ENCODE measurements at places on chromosomes 13 and 19.

DNA sequence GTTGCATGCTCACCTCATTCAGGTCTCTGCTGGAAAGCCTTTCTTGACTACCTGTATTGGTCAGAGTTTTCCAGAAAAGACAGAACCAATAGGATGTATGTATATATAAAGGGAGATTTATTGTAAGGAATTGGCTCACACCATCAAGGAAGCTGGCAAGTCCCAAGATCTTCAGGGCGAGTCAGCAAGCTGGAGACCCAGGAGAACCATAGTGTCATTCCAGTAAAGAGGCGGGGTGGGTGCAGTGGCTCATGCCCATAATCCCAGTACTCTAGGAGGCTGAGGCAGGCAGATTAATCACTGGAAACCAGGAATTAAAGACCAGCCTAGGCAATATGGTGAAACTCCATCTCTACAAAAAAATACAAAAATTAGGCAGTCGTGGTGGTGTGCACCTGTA, 30.4 kb upstream of the FARP1 start:
- no peak for DNase-seq

DNA sequence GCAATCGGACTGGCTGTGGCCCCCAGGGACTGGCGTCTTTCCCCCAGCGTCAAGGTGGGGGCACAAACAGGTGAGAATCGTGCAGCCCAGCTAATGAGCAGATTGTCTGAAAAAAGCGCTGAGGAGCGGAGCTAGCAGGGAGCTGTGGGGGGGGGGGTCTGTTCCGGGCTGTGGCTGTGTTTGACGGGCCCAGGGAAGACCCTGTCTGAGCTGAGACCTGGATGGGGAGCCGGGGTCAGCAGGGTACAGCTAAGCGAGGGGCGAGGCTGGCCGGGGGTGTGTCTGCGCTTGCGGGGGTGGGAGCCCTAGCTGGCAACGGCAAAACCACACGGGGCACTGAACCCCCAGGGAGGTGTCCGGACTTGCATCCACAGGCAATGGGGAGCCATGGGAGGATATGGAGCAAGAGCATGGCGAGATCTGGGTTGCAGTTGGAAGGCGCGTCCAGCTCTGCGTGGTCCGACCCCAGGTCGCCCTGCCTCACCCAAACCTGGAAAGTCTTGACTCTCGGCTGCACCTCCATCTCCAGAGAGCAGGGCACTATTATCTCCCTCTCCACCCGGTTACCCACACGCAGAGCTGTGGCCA, 4.6 kb downstream of the LINGO3 start:
- no peak for DNase-seq

DNA sequence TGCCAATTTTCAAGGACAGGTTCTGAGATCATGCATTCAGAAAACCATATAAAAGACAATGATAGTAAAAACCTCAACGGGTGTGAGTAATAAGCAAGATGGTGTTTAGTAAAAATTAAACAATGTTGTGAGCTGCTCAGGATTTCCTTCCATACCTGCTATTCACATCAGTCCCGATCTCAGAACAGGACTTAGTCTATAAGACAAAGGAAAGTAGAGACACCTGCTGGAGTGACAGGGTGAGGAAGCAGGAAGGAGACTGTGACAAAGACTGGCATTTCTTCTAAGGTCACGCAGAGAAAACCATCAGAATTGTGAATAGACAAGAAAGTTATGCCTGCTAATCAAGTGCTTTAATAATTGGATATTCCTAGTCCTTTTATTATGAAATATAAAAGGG, 648.0 kb downstream of the DACH1 start:
- no peak for DNase-seq

GRCh38 chr19:1622541-1622940, 17.3 kb upstream of the UQCR11 start:
- DNase-seq = no peak

- DNase-seq = no peak
These were observed 746 bp downstream of the RAB3D start for GRCh38 chr19:11338569-11339253.

DNA sequence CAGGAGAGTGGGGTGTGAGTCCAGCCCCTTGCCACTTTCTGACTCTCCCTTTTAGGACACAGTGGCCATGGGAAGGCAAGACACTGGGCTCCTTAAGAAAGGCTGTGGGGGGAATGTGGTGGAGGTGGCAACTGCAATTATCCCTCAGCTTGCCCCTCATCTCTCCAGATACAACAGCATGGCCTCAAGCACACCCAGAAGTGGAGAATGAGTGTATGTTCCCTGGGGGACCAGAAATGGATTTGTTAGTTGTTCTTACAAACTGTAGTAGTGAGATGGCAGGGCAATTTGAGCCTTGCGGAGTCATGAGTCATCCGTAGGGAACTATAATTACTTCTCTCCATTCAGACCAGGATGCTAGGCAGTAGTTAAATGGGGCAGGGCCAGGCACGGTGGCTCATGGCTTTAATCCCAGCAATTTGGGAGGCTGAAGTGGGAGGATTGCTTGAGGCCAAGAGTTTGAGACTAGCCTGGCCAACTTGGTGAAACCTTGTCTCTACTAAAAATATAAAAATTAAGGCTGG, 25.6 kb upstream of the CXCL17 start:
- DNase-seq = no peak

DNA sequence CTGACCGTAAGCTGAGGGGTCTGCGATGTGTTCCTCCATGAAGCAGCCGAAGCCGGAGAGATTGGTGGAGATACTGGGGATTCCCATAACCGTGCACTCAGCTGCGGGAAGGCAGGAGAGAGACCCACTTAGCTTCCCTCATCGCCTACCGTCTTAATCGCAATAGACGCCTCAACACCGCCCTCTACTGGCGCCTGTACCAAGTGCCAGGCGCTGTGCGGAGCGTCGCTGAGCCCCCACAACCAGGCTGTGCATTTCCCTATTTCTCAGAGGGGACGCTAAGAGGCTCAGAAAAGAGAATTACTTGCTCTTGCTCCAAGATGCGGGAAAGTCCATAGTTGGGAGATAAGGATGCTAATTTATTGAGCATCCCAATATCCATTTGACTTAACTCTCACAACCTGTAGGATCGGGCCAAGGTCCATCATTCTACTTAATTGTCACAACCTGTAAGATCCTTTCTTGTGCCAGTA, 5.8 kb downstream of the FTL start:
- peak; percentile 81 for DNase-seq

- no peak for DNase-seq
These were observed 3.6 kb downstream of the ZNF121 start for GRCh38 chr19:9580728-9581127.

GRCh38 chr19:33055718-33056117, 9.0 kb downstream of the RHPN2 start:
- DNase-seq = no peak

GRCh38 chr13:50916701-50917184, 7.2 kb downstream of the RNASEH2B start:
- DNase-seq = peak; percentile 22

DNA sequence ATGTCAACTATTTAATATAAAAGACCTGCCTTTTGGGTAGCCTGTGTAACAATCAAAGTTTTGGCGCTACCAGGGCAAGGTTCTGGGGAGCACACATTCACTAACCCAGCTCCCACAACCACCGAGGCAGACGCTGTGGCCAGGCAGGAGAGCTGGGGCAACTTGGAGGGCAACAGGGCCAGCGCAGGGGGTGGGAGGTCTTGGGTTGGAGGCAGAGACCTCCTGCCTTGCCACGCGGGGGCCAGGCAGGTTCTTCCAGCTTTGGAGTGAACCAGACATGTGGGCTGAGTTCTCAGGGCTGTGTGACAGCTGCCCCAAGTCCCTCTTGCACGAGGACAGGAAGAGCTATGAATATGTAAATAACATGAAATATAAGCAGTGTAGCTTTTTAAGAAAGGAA, 30.3 kb upstream of the MCF2L start:
- DNase-seq = no peak

- DNase-seq = no peak
These were observed 415.9 kb downstream of the SLITRK6 start for GRCh38 chr13:85383291-85383690.

GRCh38 chr13:90798381-90798780, 549.1 kb upstream of the MIR17HG start:
- no peak for DNase-seq

- no peak for DNase-seq
These were observed 14.6 kb downstream of the LSM4 start for GRCh38 chr19:18308051-18308947.

GRCh38 chr13:40063703-40064102, 408.2 kb downstream of the COG6 start:
- DNase-seq = no peak

- DNase-seq = peak; percentile 75
These were observed 10.4 kb upstream of the TYK2 start for GRCh38 chr19:10390652-10391286.

GRCh38 chr13:114053026-114053425, 79.2 kb upstream of the C13orf46 start:
- DNase-seq = peak; percentile 26

DNA sequence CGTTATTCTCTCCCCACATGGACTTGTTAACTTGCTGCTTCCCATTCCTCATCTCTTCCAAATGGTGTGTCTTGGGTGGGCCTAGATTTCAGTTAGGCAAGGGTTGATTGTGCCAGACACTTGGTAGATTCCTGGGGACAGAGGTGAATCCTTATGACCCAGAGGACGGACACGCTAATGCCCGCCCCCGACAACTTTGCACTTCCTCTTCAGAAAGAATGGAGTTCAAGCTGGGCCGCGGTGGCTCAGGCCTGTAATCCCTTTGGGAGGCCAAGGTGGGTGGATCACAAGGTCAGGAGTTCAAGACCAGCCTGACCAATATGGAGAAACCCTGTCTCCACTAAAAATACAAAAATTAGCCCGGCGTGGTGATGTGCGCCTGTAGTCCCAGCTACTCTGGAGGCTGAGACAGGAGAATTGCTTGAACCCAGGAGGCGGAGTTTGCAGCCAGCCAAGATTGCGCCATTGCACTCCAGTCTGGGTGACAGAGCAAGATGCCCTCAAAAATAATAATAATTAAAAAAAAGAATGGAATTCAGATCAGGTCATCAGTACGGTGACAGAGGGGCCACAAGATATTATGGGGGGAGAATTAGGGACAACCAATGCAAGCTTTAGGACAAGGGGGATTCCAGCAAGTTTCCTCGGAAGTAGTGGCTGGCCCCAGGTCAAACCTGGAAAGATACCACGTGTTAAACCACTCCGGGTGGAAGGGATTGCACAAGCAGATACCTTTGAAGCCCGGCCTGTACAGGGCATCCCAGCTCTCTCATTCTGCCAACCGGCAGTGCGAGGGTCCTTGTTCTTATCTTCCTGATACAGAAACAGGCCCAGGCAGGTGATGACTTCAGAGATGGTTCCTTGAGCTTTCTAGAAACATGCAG, 2.7 kb downstream of the MYO9B start:
- DNase-seq = no peak

GRCh38 chr13:26909477-26909876, 148.9 kb upstream of the GPR12 start:
- no peak for DNase-seq

GRCh38 chr13:100470866-100471505, 117.6 kb downstream of the GGACT start:
- DNase-seq = no peak

- no peak for DNase-seq
These were observed 1487.2 kb upstream of the PRR20A start for GRCh38 chr13:55653497-55653896.

- no peak for DNase-seq
These were observed 99.2 kb downstream of the GNG7 start for GRCh38 chr19:2603334-2603733.

All from CD4-positive, alpha-beta T cell treated with Interleukin-4 for 1 hour (primary cell).